ENCODE measurements at places on chromosomes 12 and 14.

- DNase-seq, result no peak
Measured at GRCh38 chr12:50536831-50537537, 32.2 kb downstream of the DIP2B start.

DNA sequence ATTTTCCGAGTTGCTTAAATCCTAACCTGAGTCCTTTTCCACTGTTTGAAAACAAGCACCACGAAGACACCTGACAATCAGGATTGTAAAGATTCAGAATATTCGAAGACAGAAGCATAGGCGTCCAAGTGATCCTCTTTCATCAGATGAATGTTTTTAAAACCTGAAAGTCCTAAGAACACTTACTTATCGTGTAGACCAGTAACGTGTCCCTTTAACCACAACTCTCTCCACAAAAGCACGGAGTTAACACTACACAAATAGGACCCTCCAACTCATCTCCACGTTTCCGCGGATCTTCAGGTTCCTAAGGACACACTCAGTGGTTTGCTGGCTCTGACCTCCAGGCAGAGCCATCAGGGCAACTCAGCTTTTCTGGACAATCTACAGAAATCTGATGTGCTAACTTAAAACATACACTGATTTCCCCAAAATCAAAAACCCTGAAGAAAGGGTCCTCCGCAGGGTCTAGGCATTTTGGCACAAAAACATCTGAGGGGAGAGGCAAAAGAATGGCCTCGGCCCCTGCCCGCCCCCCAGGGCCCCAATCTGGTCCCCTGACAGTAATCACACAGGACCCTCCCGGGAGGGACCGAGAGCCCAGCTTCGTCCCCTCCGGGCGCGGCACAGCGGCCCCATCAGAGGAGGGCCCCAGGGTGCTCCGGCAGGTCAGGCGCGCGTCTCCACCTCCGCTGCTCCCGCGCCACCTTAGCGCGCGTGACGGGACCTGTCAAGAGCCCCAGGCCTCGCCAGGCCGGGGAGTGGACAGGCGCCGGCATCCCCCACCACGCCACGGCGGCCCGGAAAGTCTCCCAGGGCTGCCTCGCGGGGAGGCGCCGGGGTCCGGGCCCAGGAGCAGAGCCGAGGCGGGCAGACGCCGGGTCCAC is 925 bp downstream of the DICER1 start:
- no peak for DNase-seq

GRCh38 chr12:4164559-4165558 is 108.7 kb upstream of the CCND2 start:
- DNase-seq, result peak; percentile 72

- DNase-seq, result no peak
Measured at GRCh38 chr12:3951380-3952135, 78.4 kb upstream of the PARP11 start.

GRCh38 chr12:67877727-67878126 is 111.5 kb upstream of the IFNG-AS1 start:
- DNase-seq, result no peak

- no peak for DNase-seq
Measured at GRCh38 chr12:97672870-97673269, 210.3 kb downstream of the RMST start.

DNA sequence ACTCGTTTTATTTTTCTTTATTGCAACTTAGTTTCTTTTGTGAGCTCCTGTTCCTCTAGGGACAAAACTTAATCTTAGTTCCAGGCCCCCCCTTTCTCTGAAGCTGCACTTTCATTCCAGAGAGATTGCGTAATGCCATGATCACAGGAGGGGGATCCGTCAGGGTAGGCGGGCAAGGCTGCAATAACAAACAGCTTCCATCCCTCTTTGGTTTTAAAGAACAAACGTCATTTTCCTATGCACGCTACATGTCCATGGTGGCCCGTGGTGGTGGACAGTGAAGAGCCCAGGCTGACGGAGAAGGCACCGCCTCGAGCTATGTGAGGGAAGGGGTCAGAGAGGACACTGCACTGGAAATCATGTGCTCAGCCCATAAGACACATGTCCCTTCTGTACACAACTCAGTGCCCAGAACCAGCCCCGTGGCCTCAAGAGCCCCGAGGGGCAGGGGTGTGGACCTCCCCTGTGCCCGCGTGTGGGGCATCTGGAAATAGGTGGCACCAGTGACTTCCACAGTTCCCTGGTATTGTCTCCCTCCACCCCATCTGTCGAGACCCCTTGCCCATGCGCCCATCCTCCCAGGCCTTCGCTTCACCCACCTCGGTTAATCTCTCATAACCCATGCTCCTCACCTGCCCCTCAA is 161.4 kb downstream of the ADGRD1 start:
- no peak for DNase-seq

- DNase-seq, result no peak
Measured at GRCh38 chr12:92989715-92990484, 60.8 kb upstream of the EEA1 start.

DNA sequence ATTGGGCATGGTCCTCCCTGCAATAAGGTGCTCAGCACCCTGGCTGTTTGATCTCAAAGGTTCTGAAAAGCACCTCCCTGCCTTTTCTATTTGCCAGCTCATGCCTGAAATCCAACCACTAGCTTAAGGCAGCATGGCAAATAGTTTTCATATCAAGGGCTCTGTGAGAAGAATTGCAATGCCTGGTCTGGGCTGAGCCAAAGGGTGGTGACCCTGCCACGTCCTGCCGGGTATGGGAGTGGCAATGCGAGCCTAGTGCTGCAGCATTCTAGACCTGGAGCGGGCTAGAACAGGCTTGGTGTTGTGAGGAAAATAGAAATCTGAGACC is 2.3 kb upstream of the SCNN1A start:
- no peak for DNase-seq

DNA sequence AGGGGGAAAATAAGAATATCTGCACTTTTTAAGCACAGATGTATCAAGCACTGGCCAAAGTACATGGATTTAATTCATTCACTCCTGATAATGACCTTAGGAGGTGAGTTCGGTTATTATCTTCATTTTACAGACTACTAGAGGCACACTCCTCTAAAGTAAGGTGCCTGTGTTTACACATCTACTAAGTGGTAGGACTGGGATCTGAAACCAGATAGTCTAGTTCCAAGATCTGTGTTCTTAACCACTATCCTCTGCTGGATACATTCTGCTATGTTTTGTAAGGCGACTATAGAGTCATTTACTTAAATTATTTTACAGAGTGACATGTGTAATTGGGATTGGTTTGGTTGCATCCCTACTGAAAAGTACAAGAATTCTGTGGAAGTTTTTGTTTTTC is 175.3 kb downstream of the ESR2 start:
- no peak for DNase-seq

GRCh38 chr14:68177728-68178127 is 358.1 kb downstream of the RAD51B start:
- no peak for DNase-seq

DNA sequence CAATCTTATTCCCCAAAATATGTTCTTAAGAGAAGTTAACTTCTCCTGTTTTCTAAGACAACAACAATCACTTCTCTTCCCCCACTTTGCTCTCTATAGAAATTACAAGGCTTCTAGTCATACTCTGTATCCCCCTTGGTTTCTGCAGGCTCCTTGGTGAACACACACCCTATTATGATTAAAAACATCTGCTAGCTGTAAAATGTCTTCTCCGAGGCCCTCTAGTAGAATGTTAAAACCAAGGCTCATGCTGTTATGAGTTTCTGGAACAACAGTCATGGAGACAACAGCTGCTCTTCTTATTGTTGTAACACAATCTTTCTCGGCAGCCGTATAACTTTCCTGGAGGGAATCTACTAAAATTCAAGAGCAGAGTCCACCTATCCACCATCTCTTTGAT is 397.5 kb upstream of the CCDC196 start:
- no peak for DNase-seq

DNA sequence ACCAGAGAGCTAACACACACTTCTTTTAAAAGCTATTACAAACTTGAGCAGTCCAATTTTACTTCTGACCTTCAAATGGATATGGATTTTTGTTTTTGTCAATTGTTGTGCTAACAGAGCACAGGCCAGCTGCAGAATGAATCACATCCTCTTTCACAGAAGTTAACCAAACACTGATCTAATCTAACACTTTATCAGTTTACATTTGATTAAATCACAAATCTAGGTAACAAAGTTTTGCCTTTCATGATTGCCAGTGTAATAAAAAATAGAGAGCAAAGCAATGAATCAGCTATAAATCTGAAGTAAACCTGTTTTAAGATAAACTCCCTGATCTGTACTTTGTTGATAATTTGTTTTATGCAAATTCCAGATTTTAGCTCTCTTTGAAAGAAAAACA is 273.1 kb upstream of the RGS6 start:
- no peak for DNase-seq

DNA sequence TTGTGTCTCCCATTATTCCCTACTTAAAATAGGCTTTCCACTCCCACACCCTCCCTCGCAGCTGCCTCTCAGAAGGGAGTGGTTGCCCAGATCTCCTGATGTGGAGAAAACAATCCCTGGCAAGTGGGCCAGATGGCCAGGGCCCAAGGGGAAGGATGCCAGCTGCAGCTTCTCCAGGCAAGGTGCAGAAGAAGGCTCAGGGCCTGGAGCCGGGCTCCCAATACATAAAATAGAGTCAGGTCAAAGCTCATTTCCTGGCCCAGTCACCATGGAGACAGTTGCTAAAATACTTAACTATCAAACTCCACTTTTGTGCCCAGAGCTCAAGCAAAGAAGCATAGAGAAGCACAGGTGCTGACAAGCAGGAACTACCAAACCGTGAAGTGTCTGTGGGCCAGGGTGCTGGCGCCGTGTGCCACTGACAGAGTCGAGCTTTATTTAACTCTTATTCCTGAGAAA is 45.7 kb upstream of the ITPR2 start:
- DNase-seq, result no peak

- no peak for DNase-seq
Measured at GRCh38 chr12:57888409-57889157, 42.1 kb upstream of the CTDSP2 start.

GRCh38 chr14:57461777-57462320 is 31.8 kb downstream of the CCDC198 start:
- no peak for DNase-seq
